Cardiac septum (tissue), 1 donor: ENCODE measurements at places on chromosomes 3 and 15.

GRCh38 chr3:30604558-30604957, 1.8 kb upstream of the TGFBR2 start:
- DNase-seq, result no peak

- no peak for DNase-seq
These were observed 93.6 kb upstream of the COL8A1 start for GRCh38 chr3:99544786-99545281.

GRCh38 chr15:67833710-67834511, 5.9 kb downstream of the RNU6-1 start:
- DNase-seq, result peak; percentile 71

DNA sequence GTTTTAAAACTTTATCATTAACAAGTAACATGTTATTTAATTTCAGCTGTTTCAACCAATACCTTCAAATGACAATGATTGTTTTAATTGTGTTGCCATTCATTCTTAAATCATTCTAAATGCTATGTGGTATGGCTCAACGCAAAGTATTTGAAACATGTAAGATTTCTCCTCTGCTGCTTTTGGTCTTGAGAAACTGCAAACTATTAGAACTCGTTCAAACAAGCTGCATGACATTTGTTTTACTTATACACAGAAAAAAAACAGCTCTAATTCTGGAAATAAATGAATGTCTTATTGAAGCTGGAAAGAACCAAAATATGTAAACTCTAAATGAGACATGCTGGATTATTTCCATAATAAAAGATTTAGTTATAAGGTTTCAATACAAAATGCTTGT, 29.3 kb downstream of the FBN1 start:
- DNase-seq, result no peak
